Omental fat pad (tissue), 4 donors: ENCODE measurements at places on chromosomes 1 and 21.
A peak's percentile ranks its signal among the peaks of the same experiment; 100 is the strongest.

- DNase-seq: no peak
These were observed 65.7 kb downstream of the PSMG1 start for GRCh38 chr21:39117440-39117970.

DNA sequence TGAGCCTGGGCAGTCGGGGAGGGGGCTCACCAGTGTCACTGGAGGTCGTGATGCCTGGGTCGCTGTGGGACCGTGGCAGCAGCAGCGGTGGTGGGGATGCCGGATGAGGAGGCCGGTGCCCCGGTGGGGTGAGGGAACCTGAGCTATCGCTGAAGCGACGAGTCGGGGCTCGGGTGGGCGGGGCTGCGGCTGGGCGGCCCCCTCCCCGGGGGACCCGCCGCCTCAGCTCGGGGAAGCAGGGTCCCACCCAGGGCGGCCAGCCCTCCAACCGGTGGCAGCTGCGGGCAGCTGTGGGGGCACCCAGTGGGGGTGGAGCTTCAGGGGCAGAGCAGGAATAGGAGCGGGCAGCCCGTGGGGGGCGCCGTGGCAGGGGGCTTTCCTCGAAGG is 5.0 kb downstream of the ENTREP3 start:
- no peak for DNase-seq

DNA sequence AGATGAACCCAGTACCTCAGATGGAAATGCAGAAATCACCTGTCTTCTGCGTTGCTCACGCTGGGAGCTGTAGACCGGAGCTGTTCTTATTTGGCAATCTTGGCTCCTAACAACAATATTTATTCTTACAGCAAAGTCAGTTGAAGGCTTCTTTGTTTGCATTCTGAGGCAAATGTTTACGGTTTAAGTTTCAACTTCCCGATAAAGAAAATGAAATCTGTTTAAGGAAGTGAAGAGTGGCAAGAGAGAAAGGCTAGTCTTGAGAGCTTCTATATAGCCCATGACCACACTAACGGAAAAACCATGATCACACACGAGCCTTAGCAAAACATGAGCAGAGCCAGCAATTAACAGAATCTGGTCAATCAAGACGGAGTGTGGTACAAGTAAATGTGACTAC is 122.6 kb upstream of the ZNHIT6 start:
- DNase-seq: no peak

- no peak for DNase-seq
These were observed 131.2 kb downstream of the PLXNA2 start for GRCh38 chr1:208113011-208113410.

DNA sequence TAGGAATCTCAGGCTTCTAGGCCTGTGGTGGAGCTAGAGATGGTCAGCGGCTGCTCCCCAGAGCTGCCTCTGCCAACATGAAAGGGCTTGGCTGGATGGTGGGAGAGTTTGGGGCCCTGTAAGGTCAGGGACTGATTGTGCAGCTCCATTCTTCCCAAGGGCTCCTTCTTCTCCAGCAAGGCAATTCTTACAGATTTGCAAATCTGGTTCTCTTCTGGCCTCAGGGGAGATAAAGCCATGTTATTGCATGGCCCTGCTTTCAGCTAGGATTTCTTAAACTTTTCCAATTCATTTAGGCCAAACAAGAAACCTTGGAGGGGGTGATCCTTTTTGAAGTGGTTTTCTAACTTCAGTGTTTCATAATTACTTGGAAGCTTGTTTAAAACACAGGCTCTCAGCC is 213.4 kb downstream of the PRDM2 start:
- DNase-seq: no peak

- DNase-seq: no peak
These were observed 52.9 kb downstream of the LRRC8D start for GRCh38 chr1:89873770-89874169.

GRCh38 chr1:183022202-183023145 is 746 bp upstream of the LAMC1 start:
- DNase-seq: peak; percentile 66

DNA sequence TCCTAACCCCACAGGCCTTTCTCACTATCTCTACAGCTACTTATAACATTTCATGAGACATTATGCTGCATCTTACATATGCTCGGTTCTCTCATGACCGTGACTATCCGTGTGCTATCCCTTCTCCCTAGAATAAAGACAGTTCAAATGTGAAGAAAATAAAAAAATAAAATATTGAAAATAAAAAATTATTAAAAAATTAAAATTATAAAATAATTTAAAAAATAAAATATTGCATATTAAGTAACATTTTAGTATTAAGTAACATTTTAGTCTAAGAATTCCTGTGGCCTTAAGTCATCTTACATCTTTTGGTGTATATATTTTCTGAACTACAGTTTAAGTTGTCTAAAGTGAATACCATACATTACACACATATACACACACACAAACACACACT is 415.5 kb downstream of the DPYD start:
- DNase-seq: no peak

DNA sequence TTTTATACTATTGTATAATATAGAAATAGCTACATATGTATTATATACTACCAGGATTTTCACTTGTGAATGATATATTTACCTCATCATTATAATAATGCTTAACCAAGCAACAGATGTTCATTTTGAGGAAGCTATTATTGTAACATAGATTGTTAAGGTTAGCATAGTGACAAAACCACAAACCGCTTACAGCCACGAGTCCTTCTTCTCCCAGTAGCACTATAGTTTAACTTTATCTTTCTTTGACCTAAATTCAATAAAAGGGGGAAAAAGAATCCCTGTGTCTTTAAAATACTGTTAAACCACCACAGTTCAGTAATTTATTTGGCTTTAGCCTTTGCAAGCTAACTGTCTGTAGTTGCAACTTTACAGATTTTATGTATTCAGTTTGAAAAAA is 1039.4 kb upstream of the B3GALT2 start:
- DNase-seq: no peak

DNA sequence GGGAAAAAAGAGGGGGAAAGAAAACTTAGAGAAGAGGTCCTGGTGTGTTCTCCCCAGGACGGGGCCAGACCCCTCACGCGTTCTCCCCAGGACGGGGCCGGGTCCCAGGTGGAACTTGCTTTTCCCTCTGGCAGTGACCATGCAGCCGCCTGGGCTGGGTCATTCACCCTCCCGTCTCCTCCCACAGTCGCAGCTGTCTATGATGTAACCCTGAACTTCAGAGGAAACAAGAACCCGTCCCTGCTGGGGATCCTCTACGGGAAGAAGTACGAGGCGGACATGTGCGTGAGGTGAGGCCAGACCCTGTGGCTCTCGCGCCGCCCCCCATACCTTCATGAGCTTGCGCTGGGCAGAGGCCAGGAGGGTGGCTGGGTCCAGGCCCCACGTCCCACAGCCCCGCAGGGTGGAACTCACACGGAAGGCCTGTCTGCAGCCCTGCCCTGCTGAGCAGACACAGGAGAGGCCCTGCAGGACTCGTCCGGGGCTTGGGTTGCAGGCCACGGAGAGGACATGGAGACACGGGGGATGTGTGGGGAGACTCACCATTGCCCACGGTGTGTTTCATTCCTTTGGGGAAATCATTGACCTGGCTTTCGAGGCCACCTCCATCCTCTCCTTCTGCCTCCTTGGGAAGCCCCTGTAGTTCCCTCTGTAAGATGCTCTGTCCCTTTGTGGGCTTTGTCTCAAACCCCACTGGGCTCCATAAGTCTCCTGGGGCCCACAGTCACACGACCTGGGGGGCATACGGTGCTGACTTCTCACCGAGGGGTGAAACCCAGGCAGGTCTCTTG is 40.7 kb upstream of the TRAPPC10 start:
- no peak for DNase-seq

- DNase-seq: no peak
These were observed 102.0 kb upstream of the COA6 start for GRCh38 chr1:234271243-234271606.

GRCh38 chr1:19975423-19976193 is 3.8 kb downstream of the PLA2G2A start:
- DNase-seq: no peak

DNA sequence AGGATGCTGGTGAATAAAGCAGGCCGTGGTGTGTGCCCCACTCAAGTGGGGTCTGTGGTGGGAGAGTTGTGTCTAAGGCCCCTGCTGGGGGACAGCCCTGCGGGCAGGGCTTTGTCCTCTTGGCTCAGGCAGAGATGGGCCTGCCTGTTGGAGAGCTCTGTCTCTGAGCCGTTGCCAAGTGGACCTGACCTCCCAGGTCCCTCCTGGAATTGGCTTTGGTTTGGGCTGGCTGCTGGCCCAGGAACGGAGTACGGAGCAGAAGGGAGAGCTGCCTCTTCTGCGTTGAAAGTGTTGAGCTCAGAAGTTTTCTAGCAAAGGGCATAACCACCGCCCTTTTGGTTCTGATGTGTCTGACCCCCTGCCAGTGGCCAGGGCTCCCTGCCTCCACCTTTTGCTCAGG is 153.9 kb downstream of the PEX14 start:
- DNase-seq: no peak

- no peak for DNase-seq
These were observed 3.3 kb downstream of the SLAMF8 start for GRCh38 chr1:159829822-159830465.

DNA sequence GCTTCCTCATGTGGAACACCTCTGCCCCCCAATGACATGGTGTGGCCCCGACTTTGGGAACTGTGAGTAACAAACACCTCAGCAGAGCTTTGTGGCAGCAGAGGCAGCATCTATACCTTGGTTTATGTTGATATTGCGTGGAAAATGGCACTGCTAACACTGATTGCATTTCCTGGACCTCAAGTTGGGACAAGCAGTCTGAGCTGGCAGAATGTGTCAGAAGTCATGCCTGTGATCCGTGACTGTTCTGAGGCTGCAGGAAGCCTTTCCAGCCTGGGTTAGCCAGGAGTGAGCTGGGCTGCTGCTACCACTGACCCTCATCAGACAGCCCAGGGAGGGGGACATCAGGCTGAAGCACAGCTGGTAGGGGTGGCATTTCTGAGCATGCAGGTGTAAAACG is 268.5 kb downstream of the KCNJ6 start:
- no peak for DNase-seq

DNA sequence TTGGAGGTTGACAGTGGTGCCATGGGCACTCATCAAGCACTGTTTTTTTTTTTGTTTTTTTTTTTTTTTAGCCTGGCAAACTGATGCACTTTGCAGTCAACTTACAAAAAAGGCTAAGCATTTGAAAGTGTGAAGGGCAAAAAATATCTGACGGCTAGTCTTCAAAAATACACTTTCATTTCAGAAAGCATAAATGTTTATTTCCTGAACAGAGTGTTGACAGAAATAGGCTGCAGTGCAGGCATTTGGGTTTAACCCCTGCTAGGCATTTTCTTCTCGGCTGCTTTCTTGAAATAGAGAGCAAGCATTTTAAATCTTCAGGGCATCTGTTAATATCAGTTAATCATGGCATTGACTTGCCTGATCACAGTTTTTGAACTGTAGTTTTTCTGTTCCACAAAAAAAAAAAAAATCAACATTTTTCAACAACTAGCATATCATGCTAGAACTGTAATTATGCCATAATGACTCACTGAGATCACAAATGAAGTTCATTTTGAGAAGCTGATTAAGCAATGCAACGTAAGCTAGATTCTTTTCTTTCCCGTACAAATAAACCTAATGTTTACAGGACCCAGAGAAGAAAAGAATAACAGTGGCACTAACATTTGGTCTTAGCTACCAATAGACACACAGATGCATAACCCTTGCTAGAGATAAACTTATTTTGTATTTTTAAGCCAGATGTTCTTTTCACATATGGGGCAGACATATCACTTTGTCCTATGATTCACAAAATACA is 100.4 kb upstream of the USH2A start:
- no peak for DNase-seq

- DNase-seq: peak; percentile 39
These were observed 17.7 kb downstream of the NFYC start for GRCh38 chr1:40709100-40709801.

- no peak for DNase-seq
These were observed 2.5 kb downstream of the ATP1B1 start for GRCh38 chr1:169108863-169109560.

DNA sequence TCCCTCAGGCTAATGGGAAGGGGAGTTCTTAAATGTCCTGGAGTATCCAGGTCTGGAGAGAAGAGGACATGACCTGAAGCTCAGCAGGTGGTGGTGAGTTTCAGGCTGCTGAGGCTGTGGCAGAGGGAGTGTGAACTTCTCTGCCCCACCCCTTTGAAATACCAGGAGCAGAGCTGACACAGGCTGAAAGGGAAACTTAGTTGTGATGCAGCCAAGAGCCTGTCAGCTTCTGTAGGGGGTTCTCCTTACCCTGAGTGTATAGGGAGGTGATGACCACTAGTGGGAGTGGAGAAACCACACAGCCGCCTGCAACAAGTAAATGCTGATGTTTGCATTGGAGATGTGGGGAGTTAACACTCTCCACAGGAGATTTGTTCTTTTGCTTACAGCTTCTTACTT is 152.3 kb downstream of the FCRL5 start:
- no peak for DNase-seq

DNA sequence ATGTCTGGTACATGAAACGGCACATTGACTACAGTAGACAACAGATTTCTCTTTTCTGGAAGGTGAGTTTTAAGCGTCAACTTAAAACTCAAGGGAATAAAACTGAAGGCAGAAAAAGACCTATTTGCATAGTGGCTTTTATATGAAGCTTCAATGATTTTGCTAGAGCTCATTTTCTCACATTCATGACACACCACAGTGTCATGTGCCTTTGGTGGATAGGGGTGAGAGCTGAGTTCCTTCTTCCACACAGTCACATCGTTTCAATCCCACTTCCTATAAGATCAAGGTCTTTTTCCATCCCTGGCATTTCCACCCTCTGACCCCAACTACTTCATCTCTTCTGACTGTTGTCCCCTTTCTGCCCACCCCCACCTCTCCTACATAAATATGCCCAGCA is 31.0 kb downstream of the IL12RB2 start:
- DNase-seq: no peak

GRCh38 chr1:55280731-55281130 is 65.6 kb upstream of the USP24 start:
- DNase-seq: no peak

GRCh38 chr21:44849616-44850130 is 23.8 kb downstream of the PTTG1IP start:
- no peak for DNase-seq

- no peak for DNase-seq
These were observed 40.8 kb upstream of the MYOCOS start for GRCh38 chr1:171581226-171581625.

DNA sequence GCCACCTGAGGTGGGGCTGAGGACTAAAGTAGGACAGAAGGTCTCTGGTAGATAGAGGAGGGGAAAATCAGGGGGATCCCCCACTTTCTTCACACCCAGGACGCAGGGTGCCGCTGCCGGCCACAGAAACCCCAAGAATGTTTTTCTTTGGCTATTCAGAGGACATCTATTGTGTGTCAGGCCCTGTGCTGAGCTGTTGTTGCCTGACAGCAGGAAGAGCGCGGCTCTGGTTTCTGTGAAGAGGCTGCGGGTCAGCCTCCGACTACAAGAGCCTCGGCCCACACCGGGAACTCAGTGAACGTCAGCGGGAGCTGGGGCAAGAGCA is 407 bp upstream of the PIGV start:
- no peak for DNase-seq

- no peak for DNase-seq
These were observed 8.6 kb downstream of the CTSE start for GRCh38 chr1:206015071-206015470.
